IPS-NIHi11 (cell line): ENCODE measurements at places on chromosomes 4 and X.

- DNase-seq, result no peak
Measured at GRCh38 chrX:14079891-14080430, 50.3 kb upstream of the GEMIN8 start.

- DNase-seq, result no peak
Measured at GRCh38 chr4:100838286-100838685, 320.5 kb upstream of the EMCN start.

GRCh38 chrX:2188330-2188792 is 312.4 kb downstream of the DHRSX start:
- peak; percentile 37 for DNase-seq

- no peak for DNase-seq
Measured at GRCh38 chr4:127936974-127937373, 28.0 kb downstream of the MFSD8 start.

DNA sequence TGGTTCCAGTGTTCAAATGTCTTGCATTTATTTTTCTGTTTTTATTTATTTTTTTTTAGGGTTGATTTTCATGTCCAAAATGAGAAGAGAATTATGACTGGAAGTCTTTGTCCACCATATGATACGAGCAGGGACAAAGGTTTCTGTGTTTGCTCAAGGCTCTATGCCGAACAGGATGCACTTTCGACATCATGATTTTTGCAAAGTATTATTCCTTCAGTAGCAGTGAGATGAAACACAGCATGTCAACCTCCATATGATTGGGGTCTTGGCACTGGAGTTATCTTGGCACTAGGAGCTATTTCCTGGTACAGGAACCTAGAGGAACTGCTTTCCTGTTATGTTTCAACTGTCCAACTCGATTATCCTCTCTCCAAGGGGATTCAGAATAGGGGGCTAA is 72.6 kb downstream of the UCHL1 start:
- DNase-seq, result no peak

- no peak for DNase-seq
Measured at GRCh38 chr4:69878250-69878649, 18.3 kb upstream of the SULT1E1 start.

- no peak for DNase-seq
Measured at GRCh38 chrX:135340831-135341230, 31.6 kb downstream of the ETDC start.

GRCh38 chrX:109600237-109600651 is 24.7 kb downstream of the KCNE5 start:
- DNase-seq, result peak; percentile 8

- no peak for DNase-seq
Measured at GRCh38 chrX:140432346-140433175, 72.3 kb downstream of the SOX3 start.

DNA sequence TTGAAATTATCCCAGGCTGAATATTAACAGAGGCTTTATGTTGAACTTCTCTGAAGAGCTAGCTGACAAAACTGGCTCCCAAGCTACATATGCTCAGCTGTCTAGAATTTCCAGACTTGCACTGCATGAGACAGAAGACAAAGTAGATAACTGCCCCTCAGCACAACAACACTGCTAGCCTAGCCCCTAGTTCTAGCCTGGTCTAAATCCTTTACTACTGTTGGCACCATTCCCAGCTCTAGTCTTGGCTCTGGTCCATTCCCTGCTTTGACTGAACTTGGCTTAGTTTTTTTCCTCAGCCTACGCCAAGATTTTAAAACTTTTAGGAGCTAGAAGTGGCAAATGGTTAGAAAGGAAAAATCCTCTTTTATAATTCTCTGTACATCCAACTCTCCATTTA is 7.6 kb upstream of the OPHN1 start:
- DNase-seq, result no peak

- DNase-seq, result peak; percentile 41
Measured at GRCh38 chr4:3009422-3009821, 46.1 kb downstream of the GRK4 start.

- DNase-seq, result no peak
Measured at GRCh38 chr4:40881851-40882250, 132.1 kb downstream of the NSUN7 start.

DNA sequence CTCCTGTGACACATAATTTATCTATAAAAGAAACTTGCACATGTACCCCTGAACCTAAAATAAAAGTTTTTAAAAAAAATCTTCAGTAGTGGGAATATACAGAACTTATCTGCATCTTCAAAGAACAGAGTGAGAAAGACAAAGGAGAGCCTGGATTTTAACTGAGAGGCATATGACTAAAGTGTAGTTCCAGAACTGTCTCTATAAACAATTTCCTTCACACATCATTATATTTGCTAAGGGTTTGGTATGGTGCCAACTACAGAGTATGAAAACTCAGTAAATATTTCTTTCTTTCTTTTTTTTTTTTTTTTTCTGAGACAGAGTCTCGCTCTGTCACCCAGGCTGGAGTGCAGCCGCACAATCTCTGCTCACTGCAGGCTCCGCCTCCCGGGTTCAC is 49.9 kb upstream of the NFKB1 start:
- no peak for DNase-seq

DNA sequence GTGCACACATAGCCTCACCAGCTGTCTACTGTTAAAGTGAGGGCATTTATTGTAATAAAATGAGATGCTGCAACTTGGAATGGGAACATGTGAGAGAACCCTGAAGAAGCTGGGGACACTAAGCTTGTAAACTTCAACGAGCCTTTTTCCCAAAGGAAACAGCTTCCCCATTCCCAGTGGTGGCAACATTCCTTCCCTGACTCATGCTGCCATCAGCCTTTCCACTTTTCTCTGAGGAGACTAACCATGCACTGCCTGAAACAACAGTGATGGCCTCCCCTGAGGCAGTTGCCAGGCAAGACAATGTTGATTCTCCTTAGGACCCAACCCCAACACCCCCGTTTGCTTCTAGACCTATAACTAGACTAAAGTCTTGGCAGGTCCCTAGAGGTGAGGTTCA is 928.3 kb downstream of the GLUD2 start:
- DNase-seq, result no peak

DNA sequence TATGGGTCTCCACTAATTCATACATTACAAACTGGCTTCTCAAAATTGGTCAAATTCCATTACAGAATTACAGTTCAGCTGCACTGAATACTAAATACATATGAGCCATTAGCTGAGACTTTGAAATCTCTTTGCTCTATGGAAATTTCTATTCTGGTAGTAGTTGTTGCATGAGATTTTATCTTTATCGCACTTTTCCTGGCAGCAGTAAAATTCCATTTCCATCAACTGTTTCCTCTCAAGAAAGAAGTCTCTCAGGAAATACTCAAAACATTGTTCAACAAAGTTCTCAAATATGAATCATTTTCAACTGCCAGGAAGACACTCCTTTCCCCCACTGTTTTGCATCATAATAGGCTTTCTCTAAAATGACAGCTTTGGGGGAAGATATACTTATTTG is 51.3 kb downstream of the ATP11C start:
- DNase-seq, result no peak

GRCh38 chr4:37762294-37762990 is 64.0 kb upstream of the PGM2 start:
- DNase-seq, result peak; percentile 55

DNA sequence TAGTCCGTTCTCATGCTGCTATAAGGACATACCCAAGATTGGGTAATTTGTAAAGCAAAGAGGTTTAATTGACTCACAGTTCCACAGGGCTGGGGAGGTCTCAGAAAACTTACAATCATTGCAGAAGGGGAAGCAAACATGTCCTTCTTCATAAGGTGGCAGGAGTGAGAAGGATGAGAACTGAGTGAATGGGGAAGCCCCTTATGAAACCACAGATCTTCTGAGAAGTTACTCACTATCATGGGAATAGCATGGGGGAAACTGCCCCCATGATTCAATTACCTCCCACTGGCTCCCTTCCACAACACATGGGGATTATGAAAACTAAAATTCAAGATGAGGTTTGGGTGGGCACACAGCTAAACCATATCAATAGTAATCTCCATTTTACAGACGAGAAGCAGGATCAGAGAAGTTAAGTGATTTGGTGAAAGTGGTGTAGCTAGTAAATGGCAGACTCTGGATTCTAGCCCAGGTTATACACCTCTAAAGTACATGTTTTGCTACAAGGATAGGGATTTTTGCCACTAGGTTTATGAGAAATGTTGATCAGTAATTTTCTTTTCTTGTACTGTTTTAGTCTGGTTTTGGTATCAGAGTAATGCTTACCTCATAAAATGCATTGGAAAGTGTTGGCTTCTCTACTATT is 47.3 kb upstream of the C1GALT1C1 start:
- DNase-seq, result no peak

GRCh38 chr4:112513971-112514646 is 1.9 kb downstream of the NEUROG2 start:
- no peak for DNase-seq

DNA sequence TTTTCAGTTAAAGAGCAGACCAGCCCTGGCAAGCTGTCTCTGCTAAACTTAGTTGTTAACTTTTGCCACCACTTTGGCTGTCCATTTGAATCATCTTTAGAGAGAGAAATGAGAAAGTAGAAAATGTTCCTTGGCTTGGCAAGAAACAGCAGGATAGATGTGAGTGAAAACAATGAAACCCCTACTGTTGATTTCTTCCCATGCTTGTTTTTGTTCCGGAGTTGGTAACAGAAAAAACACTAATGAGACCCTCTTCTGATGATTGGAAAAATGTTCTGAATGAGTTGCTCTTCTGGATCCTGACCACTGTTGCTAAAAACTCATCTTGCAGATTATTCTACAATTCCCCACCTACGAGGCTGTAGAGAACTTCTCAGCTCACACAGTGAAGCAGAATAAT is 203.3 kb downstream of the MAPK10 start:
- no peak for DNase-seq

DNA sequence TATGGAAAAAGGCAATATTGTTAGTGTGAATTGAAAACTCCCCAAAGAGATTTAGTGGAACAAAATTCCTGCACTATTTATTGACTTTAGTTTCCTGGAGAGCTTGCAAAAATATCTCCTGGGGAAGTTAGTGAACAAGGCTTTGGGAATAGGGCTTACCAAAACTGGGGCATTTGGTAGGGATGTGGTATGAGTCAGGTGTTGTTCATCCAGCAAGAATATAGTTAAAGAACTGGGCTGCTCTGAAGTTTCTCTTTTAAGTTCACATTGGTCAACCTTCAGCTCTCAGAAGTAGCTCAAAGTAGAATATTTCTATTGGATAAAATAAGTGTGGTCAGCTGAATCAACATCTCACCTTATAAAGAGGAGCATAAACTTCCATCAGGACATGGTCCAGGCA is 185.0 kb downstream of the CPE start:
- DNase-seq, result no peak

DNA sequence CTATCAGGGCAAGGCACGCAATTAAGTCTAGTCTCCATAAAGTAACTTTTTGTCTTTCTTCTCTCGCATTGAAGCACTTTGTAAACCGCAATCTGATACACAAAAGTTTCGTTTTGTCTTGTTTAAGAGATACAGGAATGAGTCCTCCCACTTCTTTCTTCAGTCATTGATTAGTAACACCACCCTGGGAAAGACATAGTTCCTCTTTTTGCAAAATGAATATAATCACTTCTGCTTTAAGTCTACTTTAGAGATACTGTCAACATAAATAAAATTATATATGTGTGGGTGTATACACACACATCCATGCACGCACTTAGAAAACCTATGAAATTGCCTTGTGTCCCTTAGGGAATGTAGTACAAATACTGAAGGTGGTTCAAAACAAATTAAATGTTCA is 11.7 kb downstream of the COQ2 start:
- DNase-seq, result no peak

DNA sequence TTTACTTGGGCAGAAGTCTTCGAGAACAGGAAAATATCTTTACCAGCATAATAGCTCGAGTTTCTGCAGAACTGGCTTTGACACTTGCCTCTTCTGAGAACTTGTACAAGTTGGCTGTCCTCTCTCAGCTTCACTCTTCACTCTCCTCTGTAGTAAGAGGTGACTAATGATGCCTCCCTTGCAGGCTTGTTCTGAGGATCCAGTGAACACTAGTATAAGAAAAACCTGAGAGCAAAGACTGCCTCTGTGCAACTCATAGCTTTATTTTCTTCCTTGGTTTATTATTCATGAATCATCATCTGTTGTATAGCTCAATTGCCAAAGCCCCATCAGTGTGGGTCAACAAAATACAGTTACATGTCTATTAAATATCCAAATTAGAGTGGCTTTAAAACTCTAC is 266.7 kb upstream of the CLNK start:
- DNase-seq, result no peak

- no peak for DNase-seq
Measured at GRCh38 chrX:105126201-105126600, 94.3 kb downstream of the TEX13A start.

- DNase-seq, result no peak
Measured at GRCh38 chrX:57669961-57670360, 10.1 kb downstream of the NLRP2B start.

GRCh38 chrX:41468647-41469323 is 21.6 kb downstream of the NYX start:
- no peak for DNase-seq
